ENCODE measurements at places on chromosomes 5 and 9. TPM values are rescaled to one million over a fixed set of nuclear protein-coding genes. Genes with fewer than 3 reads are reported as not detected.
A peak's percentile ranks its signal among the peaks of the same experiment; 100 is the strongest.

GRCh38 chr5:173056783-173057061 is 570 bp downstream of the CREBRF start:
- H3K4me1 ChIP-seq, result peaks cover 18% of the 10 kb centered on the region
- no peak for DNase-seq
- peak overlapping the region; percentile 100 for H3K4me3 ChIP-seq
- H3K27me3 ChIP-seq, result no peaks in the 10 kb centered on the region
- H3K36me3 ChIP-seq, result peaks cover 22% of the 10 kb centered on the region

DNA sequence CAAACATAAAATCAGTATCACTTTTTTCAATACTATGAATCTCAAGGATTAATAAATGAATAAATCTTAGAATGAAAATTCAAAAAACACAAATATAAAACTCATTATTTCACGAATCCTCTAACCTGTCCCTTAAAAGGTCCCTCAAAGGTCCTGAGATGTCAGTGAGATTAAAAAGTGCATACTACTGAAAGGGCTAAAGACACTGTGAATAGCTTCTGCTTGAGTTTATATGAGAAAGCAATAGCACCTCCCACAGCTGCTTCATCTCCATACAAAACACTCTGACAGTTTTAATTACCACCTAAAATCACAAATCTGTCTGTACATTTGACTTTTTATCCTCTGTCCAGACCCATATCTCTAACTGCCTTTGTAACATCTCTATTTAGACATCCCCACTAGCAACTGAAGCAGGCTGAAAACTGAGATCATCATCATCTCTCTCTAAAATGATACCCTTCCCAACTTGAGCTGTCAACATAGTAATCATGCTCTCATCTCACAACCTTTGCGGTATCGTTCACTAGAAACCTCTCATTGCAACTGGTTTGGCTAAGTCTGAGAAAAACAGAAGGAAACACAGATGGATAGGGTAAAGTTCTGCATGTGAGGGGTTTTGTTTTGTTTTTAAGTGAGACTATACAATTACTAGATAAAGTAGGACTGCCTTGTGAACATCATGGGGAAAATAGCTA is 56.3 kb downstream of the TBCA start:
- no peak overlapping the region for H3K27ac ChIP-seq
- H3K4me3 ChIP-seq, result no peak overlapping the region
- H3K4me1 ChIP-seq, result peaks cover 6% of the 10 kb centered on the region
- no peak for DNase-seq
- H3K36me3 ChIP-seq, result no peaks in the 10 kb centered on the region
- no peaks in the 10 kb centered on the region for H3K27me3 ChIP-seq

DNA sequence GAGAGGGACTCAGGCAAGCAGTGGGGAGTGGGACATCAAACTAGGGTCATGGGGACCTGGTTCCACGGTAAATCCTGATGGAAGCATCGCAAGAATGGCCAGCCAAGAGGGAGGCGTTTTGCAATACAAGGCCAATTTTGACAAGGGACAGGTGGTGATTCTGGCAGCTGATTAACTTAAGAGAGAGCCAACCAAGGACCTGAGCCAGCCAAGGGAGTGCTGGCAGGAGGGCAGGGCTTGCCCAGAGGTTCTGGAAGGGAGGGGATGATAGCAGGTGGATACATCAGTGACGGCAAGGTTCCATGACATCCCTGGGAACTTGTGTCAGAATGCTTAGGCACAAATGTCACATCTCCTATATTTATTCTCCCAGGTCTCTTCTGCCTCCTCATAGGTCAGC is 32.8 kb upstream of the PUM3 start:
- no peak overlapping the region for H3K27ac ChIP-seq
- no peak overlapping the region for H3K4me3 ChIP-seq
- DNase-seq, result no peak

DNA sequence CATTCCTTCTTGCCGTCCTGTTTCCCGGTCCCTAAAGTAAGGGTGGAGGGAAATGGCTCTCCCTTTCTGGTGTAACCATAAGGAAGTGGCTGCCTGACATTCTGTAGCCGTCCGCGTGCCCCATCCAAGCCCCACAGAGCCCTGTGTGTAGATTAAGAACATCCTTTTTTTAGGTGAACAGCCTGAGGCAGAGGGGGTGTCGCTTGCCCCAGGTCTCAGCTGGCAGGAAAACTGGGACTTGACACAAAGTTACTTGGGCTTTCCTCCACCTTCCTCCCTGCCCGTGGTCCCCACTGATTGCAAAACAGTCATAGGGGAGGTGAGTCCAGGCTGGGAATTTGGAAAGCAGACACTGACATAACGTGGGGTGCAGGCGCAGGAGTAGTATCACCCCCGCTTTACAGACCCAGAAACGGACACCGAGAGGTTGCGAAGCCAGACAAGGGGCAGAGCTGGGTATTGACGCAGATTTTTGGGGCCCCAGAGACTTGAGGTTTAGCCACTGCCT is 22.8 kb downstream of the C9orf50 start:
- no peak for DNase-seq
- H3K4me3 ChIP-seq, result no peak overlapping the region
- peak overlapping the region; percentile 83 for H3K27ac ChIP-seq
- peaks cover 54% of the 10 kb centered on the region for H3K4me1 ChIP-seq
- H3K36me3 ChIP-seq, result no peaks in the 10 kb centered on the region

DNA sequence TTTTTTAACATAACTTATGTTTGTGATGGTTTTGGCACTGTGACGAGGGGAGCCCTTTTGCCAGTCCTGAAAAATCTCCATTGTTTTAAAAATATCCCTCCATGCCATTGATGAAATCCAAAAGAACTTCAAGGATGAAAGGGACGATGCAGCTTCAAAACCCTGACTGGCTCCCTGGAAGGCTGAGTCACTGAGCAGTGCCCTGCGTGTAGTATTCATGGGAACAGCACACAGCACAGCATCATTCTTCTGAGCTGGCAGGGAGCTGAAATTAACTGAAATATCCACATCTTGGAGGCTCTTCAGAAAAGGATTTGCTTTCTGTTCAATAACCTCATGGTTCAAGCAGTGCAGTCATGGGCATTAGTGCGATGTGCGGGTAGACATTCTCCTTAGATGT is 29.7 kb downstream of the PDE4D start:
- no peaks in the 10 kb centered on the region for H3K4me1 ChIP-seq
- no peak overlapping the region for H3K27ac ChIP-seq
- H3K27me3 ChIP-seq, result no peaks in the 10 kb centered on the region
- H3K4me3 ChIP-seq, result no peak overlapping the region
- no peaks in the 10 kb centered on the region for H3K36me3 ChIP-seq
- no peak for DNase-seq

DNA sequence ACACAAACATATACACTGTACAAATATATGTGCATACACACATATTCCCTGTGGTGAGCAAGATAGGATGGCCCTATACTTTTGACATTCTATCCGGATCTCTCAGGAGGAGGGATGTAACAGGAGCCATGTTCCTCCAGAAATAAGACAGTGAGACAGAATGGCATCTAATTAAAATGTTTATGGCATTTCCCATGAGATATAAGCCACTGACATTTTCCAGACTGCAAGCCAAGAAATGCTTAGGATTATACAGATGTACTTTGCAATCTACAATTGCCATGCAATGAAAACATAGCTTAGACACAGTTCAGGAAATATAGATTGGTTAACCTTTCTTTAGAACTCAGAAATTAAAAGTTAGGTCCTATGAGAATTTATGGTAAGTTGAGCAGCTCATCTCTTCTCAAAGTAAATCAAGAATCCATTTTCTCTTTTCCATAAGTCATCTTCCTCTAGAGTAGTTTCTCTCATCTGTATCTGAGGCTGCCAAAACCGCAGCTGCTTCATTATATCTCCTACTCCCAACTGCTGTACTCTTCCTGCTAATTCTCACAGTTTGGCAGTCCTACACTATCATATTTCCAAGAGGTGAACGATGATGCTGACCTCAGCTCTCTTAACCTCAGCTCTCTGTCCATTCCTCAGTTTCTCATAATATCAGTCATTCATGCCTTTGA is 1719.1 kb downstream of the MAT2B start:
- no peak overlapping the region for H3K27ac ChIP-seq
- H3K4me3 ChIP-seq, result no peak overlapping the region
- no peaks in the 10 kb centered on the region for H3K27me3 ChIP-seq
- no peaks in the 10 kb centered on the region for H3K36me3 ChIP-seq

DNA sequence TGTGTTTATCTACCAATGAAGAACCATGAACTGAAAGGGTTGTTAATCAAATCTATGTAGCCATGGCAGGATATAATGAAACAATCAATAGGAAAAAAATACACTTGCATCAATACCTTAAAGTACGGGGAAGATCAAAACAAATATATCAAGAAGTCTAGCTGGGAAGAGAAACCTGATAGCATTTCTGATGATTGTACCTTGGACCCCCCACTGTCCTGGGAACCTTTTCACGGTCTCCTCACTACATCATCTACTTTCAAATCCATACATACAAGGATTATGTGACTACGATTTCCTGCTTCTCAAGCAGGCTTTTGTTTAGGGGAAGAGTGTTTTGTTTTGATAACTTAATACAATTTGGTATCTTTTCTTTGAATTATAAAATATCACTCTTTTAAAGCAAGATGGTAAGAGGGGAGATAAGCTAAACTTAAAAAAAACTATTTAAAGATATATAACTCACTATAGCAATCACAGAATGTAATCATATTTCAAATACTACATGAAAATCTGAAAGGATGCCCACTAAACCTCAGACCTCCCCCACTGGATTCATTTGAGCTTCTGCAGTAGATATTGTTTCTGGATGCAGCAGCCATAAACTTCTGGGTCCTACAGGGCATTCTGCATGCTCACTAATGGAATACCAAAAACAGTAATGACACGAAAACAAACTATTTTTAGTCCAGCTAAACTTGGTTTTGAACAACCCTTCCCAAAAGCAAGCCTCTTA is 8.0 kb downstream of the EBF1 start:
- H3K4me3 ChIP-seq, result no peak overlapping the region
- no peak overlapping the region for H3K27ac ChIP-seq
- no peak for DNase-seq
- peaks cover 20% of the 10 kb centered on the region for H3K27me3 ChIP-seq
- peaks cover 15% of the 10 kb centered on the region for H3K4me1 ChIP-seq

DNA sequence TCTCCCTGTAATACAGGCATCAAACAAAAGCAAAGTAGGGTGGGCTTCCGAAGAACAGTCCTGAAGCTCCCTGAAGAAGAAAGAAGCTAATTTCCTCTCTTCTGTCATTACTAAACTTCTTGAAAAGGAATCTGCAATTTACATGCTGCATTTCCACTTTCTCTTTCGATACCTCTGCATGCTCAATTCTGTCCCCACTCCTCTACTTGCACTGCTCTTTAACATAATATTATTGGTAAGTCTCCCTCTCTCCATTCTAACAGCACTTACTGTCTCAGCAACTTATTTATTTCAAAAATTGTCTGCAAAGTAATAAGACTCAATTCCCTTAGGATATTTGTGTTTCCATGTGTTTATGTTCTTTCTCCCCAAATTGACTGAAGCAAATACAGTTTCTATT is 3.9 kb upstream of the PLPP1 start:
- H3K27ac ChIP-seq, result peak overlapping the region; percentile 62
- peaks cover 13% of the 10 kb centered on the region for H3K27me3 ChIP-seq
- H3K4me1 ChIP-seq, result peaks cover 4% of the 10 kb centered on the region
- H3K4me3 ChIP-seq, result no peak overlapping the region
- DNase-seq, result no peak

DNA sequence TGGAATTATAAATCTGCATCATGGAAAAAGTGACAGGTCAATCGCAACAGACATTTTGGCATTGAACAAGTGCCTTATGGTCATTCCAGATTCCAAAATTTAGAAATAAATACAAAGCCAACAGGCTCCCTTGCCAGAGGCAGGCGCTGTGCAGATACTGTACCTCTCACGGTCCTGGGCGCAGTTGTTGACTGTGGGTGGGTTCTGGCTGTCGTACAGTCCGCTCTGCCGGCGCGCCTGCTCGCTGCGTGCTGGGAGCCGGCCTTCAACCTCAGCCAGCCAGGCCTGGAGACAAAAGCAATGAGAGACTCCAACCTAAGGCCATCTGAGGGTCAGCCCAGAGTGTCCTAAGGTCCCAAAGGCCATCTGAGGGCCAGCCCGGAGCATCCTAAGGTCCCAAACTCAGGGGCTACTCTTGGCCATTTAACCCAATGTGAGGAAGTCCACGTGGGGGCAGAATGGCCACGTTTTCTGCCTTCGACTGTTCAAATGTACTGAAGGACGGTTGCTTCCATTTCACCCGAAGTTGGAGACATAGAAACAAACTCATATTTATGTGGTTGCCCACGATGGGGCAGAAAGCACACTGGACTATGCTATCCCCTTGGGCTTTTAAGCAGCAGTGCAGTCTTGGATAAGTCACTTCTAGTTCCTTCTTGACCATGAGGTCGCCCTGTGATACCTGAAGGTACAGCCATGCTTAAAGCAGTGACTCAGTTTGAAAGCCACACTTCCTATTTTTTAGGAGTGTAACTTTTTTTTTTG is 65.2 kb downstream of the USP20 start:
- no peak for DNase-seq
- H3K27ac ChIP-seq, result peak overlapping the region; percentile 72
- H3K27me3 ChIP-seq, result no peaks in the 10 kb centered on the region

DNA sequence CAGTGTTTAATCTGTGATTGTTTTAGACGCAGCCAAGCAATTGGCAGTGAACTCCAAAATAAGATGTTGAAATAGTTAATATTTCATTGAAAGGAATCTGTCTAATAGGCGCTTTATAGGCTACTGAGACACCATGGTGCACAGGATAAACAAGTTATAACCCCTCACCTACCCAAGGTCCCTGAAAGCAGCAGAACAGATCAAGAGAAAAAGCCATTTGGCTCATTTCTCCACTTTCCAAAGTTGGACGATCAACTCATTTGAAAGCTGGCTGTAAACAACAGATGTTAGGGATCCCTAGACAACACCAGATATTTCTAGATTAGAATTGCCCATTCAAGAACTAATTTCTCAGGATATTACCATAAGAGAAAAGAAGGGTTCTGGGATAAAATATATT is 4.9 kb downstream of the PUM3 start:
- H3K4me3 ChIP-seq, result no peak overlapping the region
- H3K27me3 ChIP-seq, result no peaks in the 10 kb centered on the region
- H3K4me1 ChIP-seq, result peaks cover 60% of the 10 kb centered on the region
- H3K27ac ChIP-seq, result peak overlapping the region; percentile 68
- no peaks in the 10 kb centered on the region for H3K36me3 ChIP-seq

GRCh38 chr5:100161868-100162267 is 373.3 kb upstream of the FAM174A start:
- no peak for DNase-seq
- H3K4me1 ChIP-seq, result no peaks in the 10 kb centered on the region
- no peaks in the 10 kb centered on the region for H3K36me3 ChIP-seq
- no peak overlapping the region for H3K4me3 ChIP-seq
- no peak overlapping the region for H3K27ac ChIP-seq

GRCh38 chr5:174827558-174827957 is 103.2 kb downstream of the MSX2 start:
- H3K36me3 ChIP-seq, result no peaks in the 10 kb centered on the region
- no peaks in the 10 kb centered on the region for H3K27me3 ChIP-seq
- DNase-seq, result no peak
- no peak overlapping the region for H3K27ac ChIP-seq
- H3K4me1 ChIP-seq, result no peaks in the 10 kb centered on the region

- no peak overlapping the region for H3K27ac ChIP-seq
- H3K27me3 ChIP-seq, result no peaks in the 10 kb centered on the region
- H3K4me3 ChIP-seq, result no peak overlapping the region
- no peaks in the 10 kb centered on the region for H3K36me3 ChIP-seq
- no peak for DNase-seq
Observed at GRCh38 chr5:127802477-127802865, 99.3 kb downstream of the CCDC192 start.

Gene CSF2
- not detected for total RNA-seq

Gene LRRC70
- total RNA-seq, result 11.8 TPM

Gene ARSI
- total RNA-seq, result 0.82 TPM

Gene TPRN
- 9.0 TPM for total RNA-seq

Gene NTRK2
- total RNA-seq, result 14.4 TPM

Gene PCDHGA4
- 1.7 TPM for total RNA-seq
